ENCODE measurements at places on chromosomes 6 and 20.

DNA sequence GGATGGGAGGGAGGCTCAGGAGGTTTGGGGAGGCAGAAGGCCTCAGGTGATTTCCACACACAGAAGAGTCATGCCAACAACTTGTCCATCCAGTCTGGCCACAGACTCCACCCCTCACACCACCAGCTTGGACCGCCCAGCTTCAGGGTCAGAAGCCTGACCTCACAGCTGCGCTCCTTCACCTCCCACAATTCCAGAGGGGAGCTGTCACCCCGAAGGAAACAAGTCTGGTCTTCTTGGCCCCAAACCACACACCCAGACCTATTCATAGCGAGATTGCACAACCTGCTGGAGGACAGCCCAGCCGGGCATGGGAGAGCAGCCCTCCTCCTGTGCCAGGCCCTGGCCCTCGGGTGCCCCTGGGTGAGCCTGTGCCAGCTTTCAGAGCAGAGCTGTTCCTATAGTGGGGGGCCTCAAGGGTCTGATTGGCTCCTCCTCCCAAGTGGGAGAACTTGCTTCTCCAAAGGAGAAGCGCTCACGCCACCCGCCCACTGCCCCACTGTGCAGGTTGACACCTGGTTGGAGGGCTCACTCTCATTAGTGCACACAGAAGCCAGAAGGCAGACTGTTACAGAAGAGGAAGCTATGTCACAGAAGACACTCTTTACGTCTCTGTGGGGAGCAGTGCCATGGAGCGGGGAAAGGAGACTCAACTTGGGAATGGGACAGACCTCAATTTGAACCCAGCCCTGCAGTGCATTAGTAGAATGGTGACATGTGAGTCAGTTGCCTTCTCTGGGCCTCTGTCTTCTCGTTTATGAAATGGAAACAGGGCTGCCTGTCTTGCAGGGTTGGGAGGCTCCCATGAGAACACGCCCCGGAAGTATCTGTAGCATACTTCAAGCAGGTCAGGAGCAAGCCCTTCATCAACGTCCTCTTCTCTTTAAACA, 128.8 kb downstream of the FOXO3 start:
- peak; percentile 80 for DNase-seq

- DNase-seq: peak; percentile 37
Observed at GRCh38 chr6:95093154-95093553, 484.2 kb upstream of the MANEA start.

DNA sequence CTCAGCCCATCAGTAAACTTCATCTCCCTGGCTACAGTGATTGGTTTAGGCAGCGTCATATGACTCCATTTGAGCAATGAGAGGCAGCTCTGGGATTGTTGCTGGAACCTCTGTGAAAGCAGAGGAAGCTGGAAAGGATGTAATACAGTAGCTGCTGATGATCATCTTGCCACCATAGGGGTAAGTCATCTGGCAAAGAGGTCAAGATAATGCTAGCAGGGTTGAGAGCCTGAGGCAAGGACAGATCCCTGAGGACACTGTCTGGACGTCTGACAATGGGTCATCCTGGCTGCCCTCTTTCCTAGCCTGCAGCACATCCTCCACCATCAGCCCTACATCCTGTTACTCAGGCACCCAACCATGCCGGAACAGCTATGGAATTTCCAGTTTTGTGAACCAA, 25.5 kb upstream of the FKBP1A start:
- DNase-seq: no peak

GRCh38 chr6:25220857-25221256, 58.3 kb upstream of the CARMIL1 start:
- no peak for DNase-seq

DNA sequence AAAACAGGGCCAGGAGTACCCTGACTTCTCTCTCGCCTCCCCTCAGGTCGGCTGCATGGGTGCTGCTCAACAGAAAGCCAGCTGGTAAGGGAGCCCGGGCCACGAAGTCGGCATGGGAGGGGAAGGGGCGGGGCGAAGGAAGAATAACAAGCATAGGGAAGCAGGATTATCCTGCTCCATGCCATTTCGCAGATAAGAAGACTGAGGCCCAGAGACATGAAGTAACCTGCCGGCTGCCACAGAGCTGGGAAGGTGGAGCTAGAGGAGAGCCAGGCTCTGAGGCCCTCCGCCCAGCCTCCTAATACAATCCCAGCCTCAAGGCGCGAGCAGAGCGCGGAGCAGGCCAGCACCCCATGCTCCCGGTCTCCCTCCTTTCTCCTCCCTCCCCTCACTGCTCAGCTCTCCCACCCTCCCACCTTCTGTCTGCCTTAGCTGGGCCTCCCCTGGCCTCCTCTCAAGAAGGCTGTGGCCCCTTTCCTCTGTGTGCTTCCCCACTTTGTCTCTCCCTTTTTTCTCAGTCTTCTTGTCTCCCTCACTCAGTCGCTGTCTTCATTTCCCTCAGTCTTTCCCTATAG, 13.2 kb upstream of the HMGA1 start:
- no peak for DNase-seq

DNA sequence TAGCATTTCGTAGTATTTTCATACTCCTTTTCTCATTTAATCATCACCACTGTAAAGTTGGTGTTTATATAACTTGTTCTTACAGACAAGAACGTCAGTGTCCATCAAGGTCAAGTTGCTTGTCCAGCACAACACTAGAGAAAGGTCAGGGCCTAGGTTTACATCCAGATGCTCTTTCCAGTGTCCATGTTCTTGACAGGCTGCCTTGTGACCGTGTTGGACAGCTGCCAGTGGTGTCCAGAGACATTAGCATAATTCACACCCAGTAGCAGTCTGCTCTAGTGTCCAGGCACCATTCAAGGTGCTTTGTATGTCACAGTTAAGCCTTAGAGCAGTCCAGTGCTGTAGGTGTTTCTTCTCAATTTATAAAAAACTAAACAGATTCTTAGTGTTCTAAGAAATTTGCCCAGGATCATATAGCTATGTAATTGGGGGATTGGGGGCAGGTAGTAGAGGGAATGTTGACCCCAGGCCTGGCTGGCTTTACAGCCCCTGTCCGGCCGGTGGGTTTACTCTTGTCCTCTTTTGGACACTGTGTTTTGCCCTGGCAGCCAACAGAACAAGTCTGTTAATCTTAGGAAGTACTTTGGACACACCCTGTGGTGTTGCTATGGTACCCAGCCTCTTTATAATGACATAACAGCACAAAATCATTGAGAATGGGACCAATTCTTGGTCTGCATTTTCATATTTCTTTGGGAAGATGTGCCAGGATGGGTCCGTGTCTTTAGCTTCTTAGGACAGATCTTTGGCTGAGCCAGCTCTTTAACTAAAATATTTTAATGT, 8.0 kb downstream of the STK35 start:
- DNase-seq: no peak

- DNase-seq: no peak
Observed at GRCh38 chr6:143362192-143362558, 88.3 kb downstream of the ADAT2 start.

DNA sequence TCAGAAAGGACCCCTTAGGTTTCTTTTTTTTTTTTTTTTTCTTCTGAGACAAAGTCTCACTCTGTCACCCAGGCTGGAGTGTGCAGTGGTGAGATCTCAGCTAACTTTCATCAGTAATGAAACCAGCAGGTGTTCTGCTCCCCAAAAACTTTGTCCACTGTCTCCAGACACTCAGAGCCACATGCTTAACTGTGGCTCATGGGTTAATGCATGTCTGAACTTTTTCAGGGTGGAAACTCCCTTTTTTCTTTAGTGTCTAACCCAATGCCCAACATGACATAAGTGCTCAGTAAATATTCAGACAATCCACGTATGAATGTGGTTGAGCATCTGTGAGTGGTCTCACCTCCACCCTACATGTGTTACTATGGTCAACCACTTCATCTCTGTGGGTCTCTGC, 45.4 kb downstream of the MYB start:
- DNase-seq: no peak

DNA sequence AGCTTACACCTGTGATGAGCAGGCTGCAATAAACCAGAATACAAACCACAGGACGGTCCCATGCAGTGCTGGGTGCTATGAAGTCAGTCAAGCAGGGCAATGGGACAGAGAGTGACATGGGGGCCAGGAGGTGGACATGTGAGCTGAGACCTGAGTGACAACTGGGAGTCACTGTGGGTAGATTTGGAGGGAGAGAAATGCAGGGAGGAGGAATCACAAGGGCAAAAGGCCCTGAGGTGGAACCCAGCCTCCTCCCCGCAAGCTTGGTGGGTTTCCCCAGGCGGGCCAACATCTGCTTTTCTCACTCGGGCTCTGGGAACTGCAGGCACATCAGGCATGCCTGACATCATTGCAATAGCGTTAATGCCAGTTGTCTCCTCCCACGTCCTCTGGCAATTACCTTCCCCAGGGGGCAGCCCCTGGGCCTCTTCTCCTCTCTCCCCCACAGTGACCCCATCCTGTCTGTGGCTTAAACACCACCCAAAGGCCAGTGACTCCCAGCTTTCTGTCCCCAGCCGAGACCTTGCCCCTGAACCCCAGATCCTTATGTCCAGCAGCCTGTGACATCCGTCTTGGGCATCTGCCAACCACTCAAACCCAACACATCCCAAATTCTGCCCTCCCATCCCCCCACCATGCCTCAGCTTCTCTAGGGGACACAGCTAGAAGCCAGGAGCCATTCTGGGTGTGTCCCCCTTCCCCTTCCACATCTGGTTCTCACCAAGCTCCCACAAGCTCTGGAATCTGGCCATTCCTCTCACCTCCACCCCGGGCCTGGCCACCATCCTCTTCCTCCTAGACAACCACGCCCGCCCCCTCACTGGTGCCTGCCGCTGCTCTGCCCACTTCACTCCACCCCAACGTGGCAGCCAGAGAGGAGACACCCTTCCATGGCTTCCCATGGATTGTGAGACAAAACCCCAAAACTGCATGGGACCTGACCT, 28.2 kb downstream of the PDRG1 start:
- no peak for DNase-seq

- no peak for DNase-seq
Observed at GRCh38 chr6:142706210-142706609, 238.8 kb downstream of the HIVEP2 start.

DNA sequence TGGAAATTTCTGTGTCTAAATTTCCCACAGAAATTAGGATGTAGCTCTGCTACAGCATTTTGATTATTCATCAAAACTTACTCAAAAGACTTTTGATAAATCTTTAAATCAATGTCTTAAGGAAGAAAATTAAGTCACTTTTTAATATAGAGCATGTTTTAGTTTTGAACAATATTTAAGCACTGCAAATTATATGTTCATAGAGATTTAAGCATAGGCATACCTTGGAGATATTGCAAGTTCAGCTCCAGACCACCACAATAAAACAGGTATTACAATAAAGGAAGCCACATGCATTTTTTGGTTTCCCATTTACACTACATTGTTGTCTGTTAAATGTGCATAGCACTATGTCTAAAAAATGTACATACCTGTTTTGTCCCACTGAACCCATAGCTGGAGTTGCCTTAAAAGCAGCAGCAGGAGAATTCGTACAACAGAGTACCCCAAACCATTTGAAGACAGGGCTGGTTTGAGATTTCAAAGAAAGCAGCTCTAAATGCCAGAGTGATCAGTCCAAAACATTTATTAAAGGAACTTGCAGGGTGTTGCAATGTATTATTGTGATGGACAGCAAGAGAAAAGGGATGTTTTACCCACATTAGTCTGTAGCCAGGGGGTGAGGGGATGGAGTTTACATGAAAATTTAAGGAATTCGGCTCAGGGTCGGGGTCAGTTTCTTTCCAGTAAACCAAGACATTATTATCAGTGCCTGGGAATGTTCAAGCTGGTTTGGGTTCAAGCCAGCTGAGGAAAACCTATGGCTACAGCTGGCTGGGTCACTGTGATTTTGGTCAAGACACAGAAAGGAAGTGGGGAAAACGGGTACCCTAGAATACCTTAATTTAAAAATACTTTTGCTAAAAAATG, 6.3 kb upstream of the LOC128125822 start:
- DNase-seq: peak; percentile 78

- peak; percentile 82 for DNase-seq
Observed at GRCh38 chr6:161407581-161407980, 133.7 kb upstream of the AGPAT4 start.

DNA sequence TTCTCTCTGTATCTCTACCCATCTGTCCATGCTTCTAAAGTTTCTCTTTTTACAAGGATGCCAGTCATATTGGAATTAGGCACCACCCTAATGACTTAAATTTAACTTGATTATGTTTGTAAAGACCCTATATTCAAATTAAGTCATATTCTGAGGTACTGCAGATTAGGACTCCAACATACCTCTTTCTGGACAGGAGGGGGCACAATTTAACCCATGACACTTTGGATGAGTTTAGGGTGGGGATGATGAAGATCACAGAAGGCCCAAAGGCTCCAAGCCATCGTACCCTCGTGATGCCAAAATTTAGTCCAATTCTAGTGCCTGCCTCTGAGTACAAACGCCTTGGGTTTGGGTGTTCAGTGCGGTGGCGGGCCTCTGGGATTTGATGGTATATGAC, 15.0 kb upstream of the NKX2-2 start:
- no peak for DNase-seq

- no peak for DNase-seq
Observed at GRCh38 chr6:37495244-37495934, 4.3 kb downstream of the CCDC167 start.

GRCh38 chr6:114833211-114833610, 490.4 kb upstream of the HS3ST5 start:
- DNase-seq: no peak

- DNase-seq: peak; percentile 34
Observed at GRCh38 chr6:154370545-154370944, 13.9 kb upstream of the IPCEF1 start.

DNA sequence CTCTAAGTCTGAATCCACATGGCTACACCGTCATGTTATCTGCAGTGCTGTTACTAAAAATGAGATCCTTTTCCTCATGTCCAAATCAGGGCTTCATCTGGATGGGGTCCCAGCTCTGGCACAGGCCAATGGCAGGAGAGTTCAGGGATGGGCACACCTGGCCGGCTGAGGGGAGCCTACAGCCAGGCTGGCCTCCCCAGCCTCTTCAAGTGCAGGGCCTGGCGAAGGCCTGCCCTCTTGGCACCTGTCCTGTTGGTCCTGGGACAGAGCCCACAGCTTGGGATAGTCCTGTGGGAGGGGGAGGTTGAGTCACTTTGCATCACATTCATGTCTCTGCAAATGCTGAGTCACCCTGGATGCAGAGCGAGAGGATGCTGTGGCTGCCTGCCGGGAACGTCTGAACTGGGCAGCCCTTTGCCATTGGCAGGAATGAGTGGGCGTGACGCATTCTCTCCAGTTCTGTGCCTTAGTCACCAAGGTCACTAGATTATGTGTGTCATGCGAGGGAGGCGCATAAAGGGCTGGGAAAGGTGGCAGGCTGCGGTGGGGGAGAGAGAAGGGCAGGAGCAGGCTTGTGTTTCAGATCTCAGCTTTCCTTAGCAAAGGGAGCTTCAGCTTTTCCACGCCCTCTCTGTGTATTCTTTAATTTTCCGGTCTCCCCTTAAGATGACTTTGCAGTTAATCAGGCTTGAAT, 223.2 kb upstream of the ECI2 start:
- DNase-seq: peak; percentile 100

- peak; percentile 96 for DNase-seq
Observed at GRCh38 chr20:35320396-35321126, 28.3 kb upstream of the FAM83C start.

DNA sequence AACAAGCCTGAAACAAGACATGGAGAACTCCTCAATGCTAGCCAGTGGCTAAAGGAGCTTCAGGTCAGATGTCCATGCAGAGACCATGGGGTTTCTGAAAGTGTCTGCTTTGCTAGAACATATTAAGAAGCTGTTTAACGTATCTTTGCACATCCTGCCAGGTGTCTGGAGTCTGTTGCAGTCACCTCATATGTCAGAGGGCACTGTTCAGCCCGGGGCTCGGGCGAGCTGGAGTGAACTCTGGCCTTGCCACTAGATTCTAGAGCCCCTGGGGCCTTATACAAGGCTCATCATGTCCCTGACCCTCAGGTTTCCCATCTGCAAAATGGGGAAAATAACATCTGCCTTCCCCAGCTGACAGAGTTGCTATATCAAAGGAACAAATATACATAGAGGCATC, 59.0 kb downstream of the PRDM1 start:
- DNase-seq: no peak
